Stimulated activated naive CD4-positive, alpha-beta T cell (primary cell): ENCODE measurements at places on chromosomes 2 and 18.

- no peak for DNase-seq
Observed at GRCh38 chr2:1659951-1660565, 84.3 kb downstream of the PXDN start.

- DNase-seq = no peak
Observed at GRCh38 chr18:50280707-50281294, 522 bp downstream of the MBD1 start.

- DNase-seq = no peak
Observed at GRCh38 chr2:71930049-71930681, 217.5 kb downstream of the CYP26B1 start.

- DNase-seq = no peak
Observed at GRCh38 chr2:216405588-216405987, 6.7 kb upstream of the SMARCAL1 start.

DNA sequence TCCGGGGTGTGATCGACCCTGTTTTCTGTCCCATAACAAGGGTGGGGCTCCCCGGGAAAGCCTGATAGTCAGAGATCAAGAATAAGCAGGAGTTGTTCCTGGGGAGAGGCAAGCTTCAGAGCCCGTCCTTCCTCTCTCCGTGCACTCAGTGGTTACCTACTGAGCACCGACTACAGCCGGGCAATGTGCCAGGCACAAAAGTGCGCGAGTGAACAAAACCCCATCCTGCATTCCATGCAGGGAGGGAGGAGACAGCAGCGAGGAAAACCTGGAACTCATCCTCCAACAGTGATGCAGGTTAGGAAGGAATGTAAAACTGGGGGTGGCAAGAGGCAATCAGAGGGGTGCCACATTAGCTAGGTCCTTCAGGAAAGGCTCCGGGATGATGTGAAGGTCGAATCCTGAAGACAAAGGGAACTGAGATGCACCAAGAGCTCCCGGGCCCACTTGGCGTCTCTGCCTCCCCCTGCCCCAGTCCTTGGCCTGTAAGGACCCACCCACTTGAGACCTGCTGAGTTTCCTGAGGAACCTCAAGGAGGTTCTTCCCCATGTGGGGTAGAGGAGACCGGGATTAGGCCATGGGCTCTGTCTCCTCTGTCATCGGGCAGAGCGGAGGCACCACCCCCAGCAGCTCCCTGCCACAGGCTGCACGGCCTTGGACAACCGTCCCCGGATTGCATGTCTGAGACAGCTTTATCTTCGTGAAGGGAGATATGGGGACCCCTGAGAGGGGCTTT lies 198.2 kb downstream of the NDUFA10 start:
- DNase-seq = no peak
